Uterus (tissue), 4 donors: ENCODE measurements at places on chromosomes 13 and 19.
A peak's percentile ranks its signal among the peaks of the same experiment; 100 is the strongest.

GRCh38 chr13:98239162-98240076 lies 62.4 kb upstream of the RNF113B start:
- DNase-seq, result no peak

DNA sequence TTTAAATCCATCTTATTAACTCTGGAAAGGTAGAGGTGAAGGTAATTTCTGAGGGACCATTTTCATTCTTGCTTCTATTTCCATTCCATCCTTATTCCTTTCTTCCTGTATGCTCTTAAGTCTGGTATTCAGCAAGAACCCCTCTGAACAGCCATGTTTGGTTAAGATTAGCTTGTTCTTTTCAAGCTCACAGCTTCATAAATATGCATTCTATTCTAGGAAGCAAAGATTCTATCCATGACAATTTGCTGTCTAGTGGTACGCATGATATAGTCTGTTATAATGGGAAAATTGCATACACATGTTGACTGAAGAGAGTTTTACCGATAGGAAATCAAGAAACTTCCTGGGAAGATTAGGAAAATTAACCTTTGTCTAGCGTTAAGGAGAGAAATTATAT lies 218.7 kb downstream of the HS6ST3 start:
- no peak for DNase-seq

DNA sequence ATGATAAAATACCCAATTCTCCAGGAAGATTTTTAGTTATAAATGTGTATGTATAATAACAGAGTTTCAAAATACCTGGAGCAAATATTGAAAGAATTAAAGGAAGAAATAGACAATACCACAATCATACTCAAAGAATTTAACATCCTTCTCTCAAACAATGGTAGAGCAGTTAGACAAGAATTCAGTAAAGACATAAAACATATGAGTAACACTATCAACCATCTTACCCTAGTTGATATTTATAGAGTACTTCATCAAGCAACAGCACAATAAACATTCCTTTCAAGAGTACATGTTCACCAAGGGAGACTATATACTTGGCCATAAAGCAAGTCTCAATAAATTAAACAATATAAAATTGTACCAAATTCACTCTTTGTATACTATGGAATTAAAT lies 108.4 kb downstream of the DLEU7 start:
- no peak for DNase-seq

DNA sequence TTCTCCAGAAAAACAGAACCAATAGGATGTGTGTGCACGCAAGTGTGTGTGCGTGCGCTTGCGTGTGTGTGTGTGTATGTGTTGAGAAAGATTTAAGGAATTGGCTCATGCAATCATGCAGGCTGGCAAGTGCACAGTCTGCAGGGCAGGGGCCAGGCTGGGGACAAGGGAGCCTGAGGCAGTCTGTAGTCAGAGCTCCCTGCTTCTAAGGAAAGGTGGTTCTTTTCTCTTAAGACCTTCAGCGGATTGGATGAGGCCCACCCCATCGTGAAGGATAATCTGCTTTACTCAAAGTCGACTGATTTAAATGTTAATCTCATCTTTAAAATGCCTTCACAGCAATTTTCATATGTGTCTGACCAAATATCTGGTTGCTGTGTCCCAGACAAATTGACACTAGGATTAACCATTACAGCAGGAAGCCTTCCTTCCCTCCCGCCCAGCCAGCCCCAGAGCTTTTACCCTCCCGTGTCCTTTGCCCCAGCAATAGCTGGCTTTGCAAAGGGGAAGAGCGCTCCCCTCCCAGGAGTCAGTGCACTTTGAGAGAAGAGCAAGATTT lies 15.0 kb upstream of the NAXD start:
- no peak for DNase-seq

- no peak for DNase-seq
Measured at GRCh38 chr13:114148521-114148855, 16.1 kb upstream of the RASA3 start.

DNA sequence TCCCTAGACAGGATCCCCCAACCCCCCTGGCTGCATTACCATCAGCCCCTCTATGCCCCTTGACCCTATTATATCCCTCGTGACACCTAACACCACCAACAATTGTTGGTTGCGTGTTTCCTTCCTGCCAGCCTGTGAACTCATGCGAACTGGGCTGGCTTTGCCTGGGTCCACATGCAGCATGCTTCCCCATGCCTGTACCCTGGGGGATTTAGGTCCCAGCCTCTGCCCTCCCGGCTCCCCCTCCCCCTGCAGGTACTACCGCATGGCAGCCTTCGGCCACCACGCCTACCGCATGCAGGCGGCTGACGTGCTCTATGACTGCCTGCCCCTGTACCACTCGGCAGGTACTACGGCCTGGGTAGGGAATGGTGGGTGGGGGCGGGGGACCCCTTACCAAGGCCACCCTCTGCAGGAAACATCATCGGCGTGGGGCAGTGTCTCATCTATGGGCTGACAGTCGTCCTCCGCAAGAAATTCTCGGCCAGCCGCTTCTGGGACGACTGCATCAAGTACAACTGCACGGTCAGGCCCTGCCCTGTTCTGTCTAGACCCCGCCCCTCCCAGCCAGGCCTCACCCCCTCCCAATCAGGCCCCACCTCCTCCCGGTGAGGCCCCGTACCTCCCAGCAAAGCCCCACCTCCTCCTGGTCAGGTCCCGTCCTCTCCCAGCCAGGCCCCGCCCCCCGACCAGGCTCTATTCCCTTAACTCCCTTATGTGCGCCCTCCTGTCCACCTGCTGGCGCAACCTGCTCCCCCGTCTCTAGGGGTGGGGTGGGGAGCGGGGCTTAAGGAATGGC lies 18.5 kb downstream of the SLC27A1 start:
- peak; percentile 48 for DNase-seq

DNA sequence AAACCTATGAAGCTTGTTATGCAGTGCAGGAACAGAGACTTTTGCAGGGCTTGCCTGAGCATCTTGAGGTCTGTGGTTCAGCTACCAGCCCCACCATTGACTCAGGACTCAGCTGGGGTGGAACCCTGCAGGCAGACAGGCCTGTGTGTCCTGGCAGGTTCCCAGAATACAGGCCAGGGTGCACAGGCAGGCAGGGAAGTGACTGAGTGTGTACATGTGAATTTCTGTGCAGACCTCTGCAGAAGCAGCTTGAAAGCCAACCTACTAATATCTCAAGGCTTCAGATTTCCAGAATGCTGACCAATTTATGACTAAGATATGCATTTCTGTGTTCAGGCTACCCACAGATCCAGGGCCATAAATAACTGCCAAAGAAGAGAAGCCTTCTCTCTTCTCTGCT lies 254.4 kb downstream of the DLEU7 start:
- DNase-seq, result no peak

DNA sequence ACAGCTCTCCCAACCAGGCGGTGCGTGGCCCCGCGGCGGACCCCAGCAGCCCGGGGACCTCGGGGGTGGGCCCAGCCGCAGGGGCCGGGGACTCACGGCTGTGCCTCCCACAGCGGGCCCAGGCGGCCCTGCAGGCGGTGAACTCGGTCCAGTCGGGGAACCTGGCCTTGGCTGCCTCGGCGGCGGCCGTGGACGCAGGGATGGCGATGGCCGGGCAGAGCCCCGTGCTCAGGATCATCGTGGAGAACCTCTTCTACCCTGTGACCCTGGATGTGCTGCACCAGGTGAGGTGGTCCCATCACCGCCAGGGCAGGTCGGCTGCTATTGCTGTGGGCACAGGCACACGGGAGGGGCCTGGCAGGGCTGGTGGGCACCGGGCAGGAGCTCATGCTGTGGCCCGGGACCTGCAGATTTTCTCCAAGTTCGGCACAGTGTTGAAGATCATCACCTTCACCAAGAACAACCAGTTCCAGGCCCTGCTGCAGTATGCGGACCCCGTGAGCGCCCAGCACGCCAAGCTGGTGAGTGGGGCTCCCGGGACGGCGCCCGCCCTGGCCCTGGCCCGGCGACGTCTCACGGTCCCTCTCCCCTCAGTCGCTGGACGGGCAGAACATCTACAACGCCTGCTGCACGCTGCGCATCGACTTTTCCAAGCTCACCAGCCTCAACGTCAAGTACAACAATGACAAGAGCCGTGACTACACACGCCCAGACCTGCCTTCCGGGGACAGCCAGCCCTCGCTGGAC lies 7.3 kb downstream of the PTBP1 start:
- no peak for DNase-seq

GRCh38 chr13:35672611-35673010 lies 196.1 kb upstream of the MAB21L1 start:
- DNase-seq, result no peak

GRCh38 chr13:111877906-111878305 lies 189.0 kb upstream of the SOX1 start:
- DNase-seq, result no peak

GRCh38 chr19:46201454-46202310 lies 27.9 kb upstream of the IGFL1 start:
- DNase-seq, result no peak

DNA sequence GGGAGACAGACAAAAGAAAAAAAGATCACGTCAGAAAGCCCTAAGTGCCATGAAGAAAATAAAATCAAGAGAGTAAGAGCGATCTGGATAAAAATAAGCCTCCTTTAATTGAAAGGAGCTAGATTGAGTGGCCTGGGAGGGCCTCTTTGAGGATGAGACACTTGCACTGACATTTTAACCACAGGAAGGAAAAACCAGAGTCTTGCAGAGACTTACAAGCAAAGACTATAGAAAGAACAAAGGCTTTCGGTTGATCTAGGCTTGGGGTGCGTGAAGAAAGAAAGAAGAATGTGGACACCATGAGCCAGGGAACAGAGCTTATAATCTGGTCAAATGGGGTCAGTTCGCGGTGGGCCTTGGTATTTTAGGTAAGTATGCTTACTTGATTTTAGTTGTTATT lies 342.7 kb downstream of the COG6 start:
- no peak for DNase-seq

DNA sequence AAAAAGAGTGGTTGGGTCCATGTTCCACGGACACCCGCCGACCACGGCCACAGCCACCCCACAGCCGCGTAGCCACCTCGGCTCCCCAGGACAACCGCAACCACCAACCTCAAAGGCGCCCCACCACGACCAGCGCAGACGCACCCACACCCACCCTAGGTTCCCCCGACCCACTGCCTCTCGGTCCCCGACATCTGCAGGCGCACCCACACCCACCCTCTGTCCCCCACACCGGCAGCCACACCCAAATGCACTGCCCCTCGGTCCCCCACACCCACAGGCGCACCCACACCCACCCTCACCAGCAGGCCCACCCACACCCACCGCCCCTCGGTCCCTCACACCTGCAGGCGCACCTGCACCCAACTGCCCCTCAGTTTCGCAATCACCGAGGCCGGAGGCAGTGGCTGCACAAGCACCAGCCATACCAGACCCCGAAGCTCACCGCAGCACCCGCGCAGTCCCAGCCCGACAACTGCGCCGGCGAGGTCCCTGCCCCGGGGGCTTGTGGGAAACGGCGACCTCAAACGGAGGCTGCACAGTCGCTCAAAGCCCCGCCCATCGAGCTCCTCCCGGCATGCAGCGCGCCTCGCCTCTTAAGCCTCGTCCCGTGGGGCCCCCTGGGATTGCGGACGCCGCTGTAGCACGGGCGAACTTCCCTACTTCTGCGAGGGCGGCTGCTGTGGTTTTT lies 18.3 kb downstream of the ZNF77 start:
- no peak for DNase-seq

GRCh38 chr13:112441779-112442310 lies 65.7 kb downstream of the SPACA7 start:
- no peak for DNase-seq

DNA sequence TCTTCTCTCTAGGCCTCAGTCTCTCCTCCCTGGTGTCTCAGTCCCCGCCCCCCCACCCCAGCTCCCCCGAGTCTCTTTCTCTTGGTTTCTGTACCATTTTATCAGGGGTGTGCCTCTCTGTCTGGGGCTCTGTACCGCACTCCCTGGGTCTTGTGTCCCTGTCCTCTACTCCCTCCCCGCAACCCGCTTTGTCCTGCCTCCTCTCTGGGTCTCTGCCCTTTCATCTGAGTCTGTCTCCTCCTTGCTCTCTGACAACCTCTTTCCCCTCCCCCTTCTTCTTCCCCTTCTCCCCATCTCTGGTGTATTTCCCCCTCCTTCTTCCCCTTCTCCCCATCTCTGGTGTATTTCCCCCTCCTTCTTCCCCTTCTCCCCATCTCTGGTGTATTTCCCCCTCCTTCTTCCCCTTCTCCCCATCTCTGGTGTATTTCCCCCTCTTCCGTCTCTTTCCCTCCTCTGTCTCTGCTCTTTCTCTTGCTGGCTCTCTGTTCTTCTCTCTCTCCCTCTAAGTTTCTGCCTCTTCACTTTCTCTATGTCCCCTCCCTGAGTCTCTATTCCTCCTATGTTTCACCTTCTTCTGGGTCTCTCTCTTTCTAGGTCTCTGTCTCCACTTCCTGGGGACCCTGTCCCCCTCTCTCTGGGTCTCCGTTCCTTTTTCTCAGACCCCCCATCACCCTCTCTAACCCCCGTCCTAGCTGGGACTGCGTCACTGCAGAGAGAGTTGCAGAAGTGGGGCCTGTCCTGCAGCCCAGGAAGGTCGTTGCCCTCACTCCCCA lies 2.2 kb upstream of the KCNC3 start:
- DNase-seq, result no peak

GRCh38 chr13:29684441-29684840 lies 89.0 kb upstream of the SLC7A1 start:
- no peak for DNase-seq

DNA sequence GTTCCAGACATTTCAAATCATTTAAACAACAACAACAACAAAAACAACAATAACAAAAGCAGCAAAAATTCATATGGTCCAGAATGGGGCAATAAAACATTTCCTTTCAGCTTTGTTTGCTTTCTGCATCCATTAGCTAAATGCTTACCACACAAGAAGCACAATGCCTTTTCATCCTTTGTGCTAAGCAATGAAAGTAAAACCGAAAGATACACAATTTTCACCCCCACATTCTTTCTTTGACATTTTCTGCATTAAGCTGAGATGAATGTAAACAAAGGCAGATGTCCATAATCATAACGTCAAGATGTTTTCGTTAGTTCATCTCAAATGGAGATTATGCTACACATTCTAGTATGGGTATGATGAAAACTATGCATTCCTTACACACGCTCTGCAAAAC lies 568.5 kb downstream of the SLITRK6 start:
- DNase-seq, result no peak

- DNase-seq, result no peak
Measured at GRCh38 chr19:12763100-12763499, 11.5 kb downstream of the BEST2 start.

DNA sequence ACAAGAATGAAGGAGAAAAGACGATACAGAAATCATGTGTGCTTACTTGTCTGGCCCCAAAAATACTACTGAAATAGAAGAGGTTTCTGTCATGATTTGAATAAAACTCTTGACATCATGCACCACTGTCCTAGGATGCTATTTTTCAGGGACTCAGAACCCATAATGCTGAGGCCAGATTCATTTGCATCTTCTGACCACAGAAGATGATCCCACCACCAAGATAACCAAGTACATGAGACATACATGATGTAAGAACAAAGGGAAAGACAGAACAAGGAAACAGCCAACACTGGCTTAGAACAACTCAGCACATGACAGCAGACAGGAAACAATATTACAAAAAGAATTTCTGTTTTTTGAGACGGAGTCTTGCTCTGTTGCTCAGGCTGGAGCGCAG lies 2.5 kb downstream of the ZNF552 start:
- DNase-seq, result no peak
